Femur (tissue), 1 donor: ENCODE measurements at places on chromosomes 6 and 20.

GRCh38 chr6:154907291-154907690 is 87.8 kb upstream of the TIAM2 start:
- no peak for DNase-seq

- DNase-seq, result no peak
Measured at GRCh38 chr6:35008858-35009257, 119.8 kb downstream of the ANKS1A start.

- peak; percentile 22 for DNase-seq
Measured at GRCh38 chr6:132830334-132830751, 16.0 kb downstream of the RPS12 start.

DNA sequence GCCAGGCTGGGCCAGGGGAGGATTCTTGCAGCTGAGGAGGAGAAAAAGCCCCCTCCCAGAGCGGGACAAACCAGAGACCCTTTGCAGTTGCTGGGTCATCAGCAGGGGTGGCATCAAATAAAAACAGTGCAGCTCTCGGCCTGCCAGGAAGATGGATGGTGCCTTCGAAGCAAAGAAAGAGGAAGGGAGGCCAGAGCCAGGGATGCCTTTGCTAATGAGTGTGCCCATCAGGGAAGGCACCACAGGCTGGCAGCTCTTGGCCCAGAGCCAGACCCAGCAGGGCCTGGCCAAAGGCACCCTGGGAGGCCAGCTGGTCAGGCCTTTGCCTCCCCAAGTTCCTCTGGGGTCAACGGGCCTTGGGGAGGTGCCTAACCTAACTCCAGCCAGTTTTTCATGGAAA is 26.3 kb upstream of the ZNF318 start:
- no peak for DNase-seq

- DNase-seq, result no peak
Measured at GRCh38 chr20:34078540-34078939, 33.5 kb downstream of the EIF2S2 start.
